ENCODE measurements at places on chromosomes 7 and 10.

GRCh38 chr10:133210398-133211140, 19.4 kb upstream of the UTF1 start:
- no peak for DNase-seq

DNA sequence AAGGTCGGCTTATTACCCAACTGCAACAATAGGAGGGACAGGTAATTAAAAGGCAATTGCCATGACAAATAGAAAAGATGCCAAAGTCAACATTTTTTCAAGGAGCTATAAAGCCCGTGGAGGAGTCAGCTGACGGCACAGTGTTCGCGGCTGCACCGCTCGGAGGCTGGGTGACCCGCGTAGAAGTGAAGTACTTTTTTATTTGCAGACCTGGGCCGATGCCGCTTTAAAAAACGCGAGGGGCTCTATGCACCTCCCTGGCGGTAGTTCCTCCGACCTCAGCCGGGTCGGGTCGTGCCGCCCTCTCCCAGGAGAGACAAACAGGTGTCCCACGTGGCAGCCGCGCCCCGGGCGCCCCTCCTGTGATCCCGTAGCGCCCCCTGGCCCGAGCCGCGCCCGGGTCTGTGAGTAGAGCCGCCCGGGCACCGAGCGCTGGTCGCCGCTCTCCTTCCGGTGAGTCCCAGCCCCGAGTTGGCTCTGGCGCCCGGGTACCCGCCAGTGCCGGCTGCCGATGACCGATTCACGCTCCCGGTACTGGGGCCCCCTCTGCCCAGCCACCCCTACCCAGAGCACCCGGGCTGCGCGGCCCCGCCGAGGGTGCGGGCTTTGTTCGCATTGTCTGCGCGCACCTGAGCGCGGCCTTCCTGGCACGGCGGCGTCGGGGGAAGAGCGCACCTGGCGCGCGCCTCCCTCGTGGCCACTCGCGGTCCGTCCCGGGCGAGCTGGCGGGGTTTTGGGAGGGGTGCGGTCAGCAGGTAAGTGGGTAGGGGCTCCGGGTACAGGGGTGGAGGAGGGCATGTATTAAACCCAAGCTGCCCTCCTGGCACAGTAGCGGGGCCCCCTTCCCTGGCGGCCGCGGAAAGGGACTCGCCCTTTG, at the start of gene VWA2:
VWA2 (plus strand) TSS at position 138 of the 877 bp plus-strand sequence. CDS start 9,460 bp downstream, outside the sequence.
- DNase-seq, result no peak

DNA sequence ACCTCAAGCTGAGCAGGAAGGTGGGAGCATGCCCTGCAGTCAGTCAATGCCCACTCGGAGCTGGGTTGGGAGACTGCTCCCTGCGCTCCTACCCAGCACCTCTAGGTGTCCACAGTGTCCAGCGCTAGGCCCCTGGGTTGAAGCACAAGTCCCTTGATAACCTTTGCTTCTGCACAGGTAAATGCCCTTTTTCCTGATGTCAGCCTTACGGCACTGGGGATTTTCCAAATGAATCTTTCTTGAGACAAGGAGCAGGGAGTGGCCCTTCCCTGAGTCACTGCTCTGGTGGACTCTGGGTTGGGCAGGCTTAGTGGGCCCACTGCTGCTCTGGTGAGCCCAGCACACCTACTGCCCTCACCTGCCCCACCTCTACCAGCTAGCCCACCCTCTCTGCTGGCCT, 61.9 kb upstream of the OPN4 start:
- no peak for DNase-seq

DNA sequence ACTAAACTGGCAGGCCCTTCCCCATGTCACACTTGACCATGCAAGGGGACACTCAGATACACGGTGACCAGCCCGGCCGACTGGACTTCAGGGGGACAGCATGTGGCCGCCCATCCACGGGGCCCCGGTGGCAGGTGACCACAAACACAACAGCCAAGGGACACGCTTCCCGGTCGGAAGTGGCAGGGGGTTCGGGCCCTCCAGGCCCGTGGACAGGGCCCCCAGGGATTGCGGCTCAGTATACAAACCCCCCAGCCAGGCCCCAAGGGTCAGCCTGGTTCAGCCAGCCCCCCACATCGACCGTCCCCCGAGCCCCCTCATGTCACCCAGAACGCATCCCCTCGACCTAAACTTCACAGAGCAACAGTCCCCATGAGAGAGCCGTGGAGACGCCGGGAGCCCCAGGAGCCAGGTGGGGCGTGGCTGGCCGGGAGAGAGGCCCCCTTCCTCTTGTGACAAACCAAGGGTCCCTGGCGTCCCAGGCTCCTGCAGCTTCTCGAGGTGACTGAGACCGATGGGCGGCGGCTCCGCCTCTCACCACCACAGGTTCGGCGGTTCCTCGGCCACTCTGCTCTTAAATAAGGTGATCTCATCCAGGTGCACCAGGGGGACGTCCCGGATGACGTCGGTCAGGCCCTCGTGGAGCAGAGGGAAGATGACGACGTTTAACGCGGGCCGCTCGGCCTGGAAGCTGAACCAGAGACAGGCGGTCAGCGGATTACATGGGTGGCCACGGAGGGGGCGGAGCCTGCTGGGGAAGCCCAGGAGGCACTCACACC, 57.8 kb upstream of the TNRC18 start:
- DNase-seq, result no peak

- no peak for DNase-seq
These were observed 761 bp downstream of the KCTD7 start for GRCh38 chr7:66629222-66630062.

GRCh38 chr7:25216837-25217236, 11.4 kb downstream of the NPVF start:
- DNase-seq, result peak; percentile 43

DNA sequence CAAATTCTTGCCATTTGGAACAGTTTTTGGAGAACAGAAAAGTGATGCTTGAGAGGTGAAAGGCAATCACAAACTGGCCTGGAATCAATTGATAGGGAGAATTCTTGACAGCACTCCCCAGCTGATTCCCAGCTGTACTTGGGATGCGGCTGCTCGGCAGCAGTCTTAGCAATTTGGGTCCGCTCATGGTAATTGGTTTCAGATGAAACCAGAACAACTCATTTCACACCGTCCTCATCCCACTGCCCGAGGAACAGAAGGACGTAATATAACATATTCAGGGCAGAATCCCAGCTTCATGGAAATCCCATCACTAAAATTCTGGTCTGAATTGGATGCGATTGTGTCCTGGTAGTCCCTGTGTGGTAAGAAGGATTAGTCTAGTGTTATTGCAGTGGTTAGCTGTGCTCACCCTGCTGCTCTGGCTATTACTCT, 223.3 kb upstream of the FERD3L start:
- DNase-seq, result peak; percentile 27

DNA sequence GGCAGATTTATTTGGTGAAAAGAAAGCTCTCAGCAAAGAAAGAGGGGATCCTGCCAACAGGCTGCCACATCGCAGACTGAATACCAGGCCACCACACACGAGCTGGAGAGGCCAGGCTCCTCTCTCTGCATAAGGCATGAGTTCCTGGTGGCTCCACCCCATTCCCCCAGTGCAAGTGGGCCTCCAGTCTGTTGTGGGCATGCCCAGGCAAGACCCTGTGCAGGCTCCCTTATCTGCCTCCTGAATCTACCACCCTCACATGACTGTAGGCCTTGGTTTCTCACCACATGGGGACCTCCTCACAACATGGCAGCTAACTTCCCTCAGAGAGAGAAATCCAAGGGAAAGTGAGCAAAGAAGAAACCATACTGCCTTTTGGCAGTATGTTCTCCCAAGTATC, 26.7 kb upstream of the CUL1 start:
- no peak for DNase-seq

- no peak for DNase-seq
These were observed 202.2 kb downstream of the RAMP3 start for GRCh38 chr7:45359776-45360175.

- DNase-seq, result peak; percentile 25
These were observed 31.6 kb downstream of the SLC16A12 start for GRCh38 chr10:89503652-89504370.

DNA sequence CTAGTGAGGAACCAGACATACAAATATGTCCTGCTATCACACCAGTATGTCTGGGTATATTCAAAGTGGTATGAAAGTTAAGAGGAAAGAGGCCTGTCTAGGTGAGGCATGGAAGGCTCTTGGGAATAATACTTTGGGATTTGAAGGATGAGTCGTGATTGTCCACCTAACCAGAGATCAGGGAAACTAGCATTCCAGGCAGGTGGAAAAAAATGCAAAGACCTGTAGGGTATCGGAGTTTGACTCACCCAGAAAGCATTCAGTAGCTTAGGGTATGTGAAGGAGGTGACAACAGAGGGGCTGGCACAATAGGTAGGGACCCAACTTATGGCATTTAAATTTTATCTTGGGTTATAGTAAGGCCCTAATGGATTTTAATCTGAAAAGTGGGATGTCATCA, 950 bp upstream of the GCC1 start:
- no peak for DNase-seq

DNA sequence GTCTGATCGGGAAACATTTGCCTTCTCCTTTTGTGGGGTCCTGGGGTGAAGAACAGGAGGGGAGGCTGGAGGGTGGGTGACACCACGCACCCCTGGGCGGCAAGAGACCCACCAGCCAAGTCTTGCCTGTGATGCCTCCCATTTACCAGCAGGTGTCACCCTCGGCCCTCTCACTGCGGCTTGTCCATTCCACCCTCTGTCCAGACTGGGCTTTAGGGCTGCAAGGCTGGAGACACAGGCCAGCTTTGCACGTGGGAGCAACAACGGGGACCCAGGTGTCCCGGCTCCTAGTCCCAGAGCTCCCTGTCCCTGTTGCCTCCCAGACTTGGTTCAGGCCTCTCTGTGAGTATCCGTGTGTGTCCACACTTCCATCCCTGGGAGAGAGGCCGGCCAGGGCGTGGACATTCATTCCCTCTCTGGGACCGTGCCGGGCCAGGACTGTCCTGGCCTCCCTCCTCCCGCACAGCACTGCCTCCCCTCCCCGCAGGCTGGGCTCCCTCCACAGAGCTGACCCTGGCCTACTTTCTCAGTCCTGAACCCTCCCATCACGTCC, 36.2 kb upstream of the GTF2IRD1 start:
- peak; percentile 62 for DNase-seq

DNA sequence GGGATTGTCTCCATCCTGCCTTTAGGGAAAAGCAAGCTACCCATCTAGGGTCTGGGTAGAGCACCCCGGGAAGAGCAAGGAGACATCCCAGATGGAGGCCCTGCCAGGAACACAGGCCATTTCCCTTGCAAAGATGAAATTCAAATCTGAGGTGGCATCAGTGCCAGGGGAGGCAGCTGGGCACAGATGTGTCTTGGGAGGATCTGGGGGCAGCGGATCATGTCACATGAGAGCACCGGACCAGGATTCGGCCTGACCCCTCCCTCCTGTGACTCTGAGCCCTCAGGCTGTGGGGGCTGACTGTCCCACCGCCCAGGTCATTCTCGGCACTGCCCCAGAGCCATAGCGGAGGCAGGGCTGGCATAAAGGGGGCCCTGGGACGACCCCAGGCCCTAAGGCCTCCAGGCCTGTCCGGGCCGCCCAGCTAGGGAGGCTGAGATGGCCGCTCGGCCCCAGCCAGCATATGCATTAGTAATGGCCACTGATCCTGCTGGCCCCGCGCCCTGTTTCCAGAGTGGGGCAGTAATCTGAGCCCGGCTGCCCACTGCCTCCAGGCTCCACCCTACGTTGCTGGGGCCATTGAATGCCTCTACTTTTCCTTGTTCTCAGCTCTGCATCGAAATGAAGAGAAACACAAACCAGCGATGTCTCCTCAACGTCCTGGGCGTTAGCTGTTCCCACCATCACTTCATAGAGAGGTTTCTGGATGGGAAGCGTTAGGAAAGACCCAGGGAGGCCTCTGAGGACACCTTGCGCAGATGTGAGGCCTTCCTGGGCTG, 148.5 kb downstream of the UBE2H start:
- DNase-seq, result no peak

DNA sequence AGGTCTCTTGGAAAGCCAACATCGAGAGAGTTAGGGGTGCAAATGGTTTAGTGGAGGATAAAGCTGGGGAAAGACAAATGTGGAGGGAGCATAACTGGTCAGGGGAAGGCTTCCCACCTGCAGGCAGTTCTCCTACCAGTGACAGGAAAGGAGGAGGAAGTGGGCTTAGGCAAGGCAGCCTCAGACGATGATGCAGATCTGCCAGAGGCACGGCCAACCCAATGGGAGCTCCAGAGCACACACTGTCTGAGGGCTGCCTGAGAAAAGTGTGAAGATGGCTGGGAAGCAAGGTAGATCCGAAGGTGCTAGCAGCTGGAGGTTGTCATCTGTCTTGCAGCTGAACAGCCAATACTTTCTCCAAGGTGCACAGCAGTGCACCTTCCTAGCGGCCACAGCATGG, 178.8 kb downstream of the C7orf25 start:
- DNase-seq, result no peak

Measured in fibroblast of skin of back (primary cell).